ENCODE measurements at places on chromosomes 6 and 20.

GRCh38 chr6:21102624-21103023, 490.9 kb upstream of the SOX4 start:
- DNase-seq, result no peak

GRCh38 chr6:62328607-62329006, 42.6 kb upstream of the KHDRBS2 start:
- no peak for DNase-seq

DNA sequence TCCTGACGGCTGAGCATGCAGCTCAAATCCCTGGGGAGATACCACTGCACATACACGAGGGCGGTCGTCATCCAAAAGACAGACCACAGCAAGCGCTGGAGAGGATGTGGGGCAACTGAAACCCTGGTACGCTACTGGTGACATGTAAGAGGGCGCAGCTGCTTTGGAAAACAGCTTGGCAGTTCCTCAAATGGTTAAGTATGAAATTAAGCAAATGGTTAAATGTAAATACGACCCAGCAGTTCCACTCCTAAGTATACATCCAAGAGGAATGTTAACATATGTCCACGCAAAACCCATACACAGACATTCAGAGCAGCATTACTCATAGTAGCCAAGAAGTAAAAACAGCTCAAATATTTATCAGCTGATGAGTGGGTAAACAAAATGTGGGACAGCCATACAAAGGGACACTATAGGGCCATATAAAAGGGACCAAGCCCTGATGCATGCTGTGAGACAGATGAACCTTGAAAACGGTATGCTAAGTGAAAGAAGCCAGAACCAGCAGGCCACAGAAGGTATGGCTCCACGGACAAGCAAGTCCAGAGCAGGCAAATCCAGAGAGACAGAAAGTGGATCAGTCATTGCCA, 38.5 kb downstream of the RIPOR3 start:
- DNase-seq, result no peak

- no peak for DNase-seq
These were observed 239.2 kb downstream of the SYNDIG1 start for GRCh38 chr20:24708411-24709295.

GRCh38 chr20:48665785-48666184, 162.0 kb downstream of the PREX1 start:
- DNase-seq, result no peak

DNA sequence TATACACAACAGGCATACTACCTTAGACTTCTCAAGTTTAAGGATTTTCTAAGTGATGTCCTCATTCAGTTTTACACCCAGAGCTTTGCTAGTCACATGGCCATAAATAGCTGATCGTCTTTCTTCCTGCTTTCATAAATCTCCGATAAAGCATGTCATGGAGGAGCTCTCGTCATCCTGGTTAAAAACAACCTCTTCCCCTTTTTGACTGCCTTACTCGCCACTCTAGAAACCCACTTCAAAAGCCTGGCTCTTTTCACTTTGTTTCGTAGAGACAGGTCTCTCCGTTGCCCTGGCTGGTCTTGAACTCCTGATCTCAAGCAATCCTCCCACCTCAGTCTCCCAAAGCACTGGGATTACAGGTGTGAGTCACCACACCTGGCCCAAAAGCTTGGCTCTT, 67.0 kb upstream of the SMIM29 start:
- DNase-seq, result no peak

GRCh38 chr6:158662954-158663624, 13.2 kb downstream of the SYTL3 start:
- no peak for DNase-seq

DNA sequence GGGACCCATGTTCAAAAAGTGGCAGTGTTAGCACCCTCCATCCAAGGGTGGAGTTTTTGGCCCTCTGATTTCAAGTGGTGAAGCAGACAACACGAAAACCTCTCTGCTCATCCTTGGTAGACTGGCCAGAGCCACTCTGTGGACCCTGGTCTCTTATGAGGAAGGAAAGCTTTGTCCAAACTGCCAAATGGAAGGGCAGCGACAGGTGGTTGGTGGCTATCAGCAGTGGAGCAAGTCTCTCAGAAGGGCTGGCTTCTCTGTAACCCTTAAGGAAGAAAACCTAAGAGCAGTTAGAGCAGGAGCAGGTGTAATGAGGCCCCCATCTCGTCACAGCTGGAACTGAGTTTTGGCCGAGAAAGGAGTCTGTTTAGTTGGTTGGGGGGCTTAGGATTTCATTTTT, 155.8 kb downstream of the SLC16A10 start:
- no peak for DNase-seq

DNA sequence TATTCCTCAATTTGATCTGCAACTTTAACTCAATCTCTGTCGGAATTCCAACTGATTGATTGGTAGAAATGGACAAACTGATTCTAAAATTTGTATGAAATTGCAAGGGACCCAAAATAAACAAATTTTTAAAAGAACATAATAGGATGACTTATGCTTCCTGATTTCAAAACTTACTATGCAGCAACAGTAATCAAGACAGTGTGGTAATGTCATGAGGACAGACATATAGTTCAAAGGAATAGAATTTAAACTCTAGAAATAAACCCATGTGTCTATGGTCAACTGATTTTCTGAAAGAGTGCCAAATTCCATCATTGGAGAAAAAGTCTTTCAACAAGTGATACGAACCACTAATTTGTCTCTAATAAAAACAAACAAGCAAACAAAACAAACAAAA, 1320.1 kb upstream of the GJE1 start:
- DNase-seq, result no peak

DNA sequence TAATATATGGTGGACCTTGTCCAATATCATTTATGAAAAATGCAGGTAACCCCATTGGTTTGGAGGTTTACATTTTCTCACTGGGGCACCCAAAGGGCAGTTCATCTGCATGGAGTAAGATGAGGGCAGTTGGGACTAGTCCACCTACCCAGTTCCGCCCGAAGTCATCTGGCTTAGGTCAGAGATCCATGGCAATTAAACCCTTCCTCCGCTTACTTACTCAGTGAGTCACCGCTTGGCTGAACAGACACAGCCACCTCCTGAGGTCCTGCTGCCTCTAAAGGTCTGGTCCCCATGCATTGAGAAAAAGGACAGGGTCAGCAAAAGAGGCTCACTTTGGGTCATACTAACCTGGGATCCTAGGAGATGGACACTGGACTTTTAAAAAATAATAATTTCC, 102.9 kb upstream of the PRL start:
- DNase-seq, result no peak

GRCh38 chr6:117409420-117409819, 16.3 kb downstream of the ROS1 start:
- no peak for DNase-seq

DNA sequence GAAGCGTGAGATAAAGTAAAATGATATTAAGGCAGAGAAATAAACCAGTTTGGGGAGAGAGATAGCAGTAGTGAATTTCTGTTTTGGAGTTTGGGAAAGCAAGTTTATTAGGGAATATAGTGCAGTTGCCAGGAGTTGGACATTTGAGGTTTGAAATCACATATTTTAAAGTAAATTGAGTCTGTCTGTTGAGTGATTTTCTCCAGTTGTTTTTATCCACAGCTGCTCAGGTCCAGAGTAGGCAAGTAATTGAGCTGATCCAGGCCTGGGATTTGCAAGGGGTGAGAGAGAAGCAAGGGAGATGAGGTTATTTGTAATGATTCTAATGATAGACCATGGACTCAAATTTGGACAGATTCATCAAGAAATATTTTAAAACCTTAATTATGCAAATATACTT, 481.9 kb downstream of the UTRN start:
- no peak for DNase-seq

All from hypothalamus (tissue), 51 donors.